Activated CD8-positive, alpha-beta T cell treated with anti-CD3 and anti-CD28 coated beads, Interleukin-2, amount 10 ng/mL, durations not matched to agents 7 days and 5 days (primary cell): ENCODE measurements at places on chromosomes 2 and 18. TPM values are rescaled to one million over a fixed set of nuclear protein-coding genes. Genes with fewer than 3 reads are reported as not detected.

DNA sequence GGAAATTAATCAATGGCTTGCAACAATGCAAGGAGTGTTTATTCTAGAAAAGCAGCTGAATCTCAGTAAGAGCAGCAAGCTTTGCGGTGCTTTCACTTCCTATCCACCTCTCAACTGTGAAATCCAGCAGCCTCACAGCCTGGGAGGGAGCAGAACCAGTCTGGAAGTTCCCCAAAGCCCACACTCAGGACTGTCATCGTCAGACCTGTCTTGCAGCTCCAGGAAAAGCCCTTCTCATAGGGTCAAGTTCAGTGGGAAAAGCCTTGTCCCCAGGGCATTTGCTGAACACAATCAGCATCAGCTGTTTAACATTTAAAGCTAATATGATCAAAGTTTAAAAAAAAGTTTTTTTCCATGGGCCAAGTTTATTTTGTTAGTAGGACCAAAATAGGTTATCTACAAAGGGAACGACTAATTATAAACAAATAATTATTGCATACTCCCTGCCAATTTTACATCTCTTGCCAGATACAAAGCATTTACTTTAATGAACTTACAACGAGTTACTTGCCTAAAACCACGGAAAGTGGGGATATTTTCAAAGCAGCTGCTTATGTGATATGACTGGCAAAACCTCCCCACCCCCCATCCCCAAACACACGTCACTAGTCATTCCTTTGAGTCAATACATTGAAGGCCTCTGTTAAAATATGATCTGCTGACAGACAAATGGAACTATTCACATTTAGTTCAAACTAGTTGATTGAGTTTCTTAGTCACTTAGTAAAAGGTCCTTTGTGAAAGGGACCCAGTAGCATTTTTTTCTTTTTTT lies 36.8 kb downstream of the PARD6G start:
- H3K4me1 ChIP-seq, result no peaks in the 10 kb centered on the region
- DNase-seq, result no peak
- H3K36me3 ChIP-seq, result no peaks in the 10 kb centered on the region
- H3K27ac ChIP-seq, result no peak overlapping the region

DNA sequence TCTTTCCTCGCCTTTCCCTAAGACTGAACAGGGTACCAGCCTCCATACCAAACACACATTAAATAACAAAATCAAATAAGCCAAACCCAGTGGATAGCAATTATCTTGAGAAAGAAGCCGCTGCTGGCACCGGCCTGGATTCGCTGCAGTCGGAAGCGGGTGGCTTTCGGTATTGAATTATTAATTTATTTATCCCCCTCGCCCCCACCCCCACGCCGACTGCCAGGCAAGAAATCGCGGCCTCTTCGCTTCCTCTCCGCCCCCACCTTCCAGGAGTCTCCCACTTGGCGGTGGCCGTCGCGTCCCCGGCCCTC lies 370 bp upstream of the ZNF804A start:
- H3K36me3 ChIP-seq, result no peaks in the 10 kb centered on the region
- H3K4me1 ChIP-seq, result peaks cover 7% of the 10 kb centered on the region
- no peak overlapping the region for H3K27ac ChIP-seq
- DNase-seq, result no peak

DNA sequence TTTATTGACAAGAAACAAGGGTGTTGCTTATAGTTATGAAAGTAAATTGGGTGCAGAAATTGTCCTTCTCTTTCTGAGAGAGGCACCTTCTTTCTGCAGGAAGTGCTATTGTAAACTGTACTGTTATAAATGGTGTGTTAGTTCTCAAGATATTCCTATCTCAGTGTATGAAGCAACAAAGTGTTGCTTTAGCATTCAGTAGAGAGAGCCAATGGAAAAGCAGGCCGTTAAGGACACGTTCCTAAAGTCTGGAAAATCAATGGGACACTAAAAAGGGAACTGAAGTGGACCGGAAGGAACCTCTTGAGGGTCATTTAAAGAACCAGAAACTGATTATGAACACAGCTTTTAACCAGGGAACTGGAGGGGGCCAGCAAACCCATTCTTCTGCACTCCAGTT lies 510.0 kb upstream of the ZEB2 start:
- no peak for DNase-seq
- H3K27ac ChIP-seq, result no peak overlapping the region
- H3K4me3 ChIP-seq, result no peak overlapping the region
- H3K27me3 ChIP-seq, result no peaks in the 10 kb centered on the region

DNA sequence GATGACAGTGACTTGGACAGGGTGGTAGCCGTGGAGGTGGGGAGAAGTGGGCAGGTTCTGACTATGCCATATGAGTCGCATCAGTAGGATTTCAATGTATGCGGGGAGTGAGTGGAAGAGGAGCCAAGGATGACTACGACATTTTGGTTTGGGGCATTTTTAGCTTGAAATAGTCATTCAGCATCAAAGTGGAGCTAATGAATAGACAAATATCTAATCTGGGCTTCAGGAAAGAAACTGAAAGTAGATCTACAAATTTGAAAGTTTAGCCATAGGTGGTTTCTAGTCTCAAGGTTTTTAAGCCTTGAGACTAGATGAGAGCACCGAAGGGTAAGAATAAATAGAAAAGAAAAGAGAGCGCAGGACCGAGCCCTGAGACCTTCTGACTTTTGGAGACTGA lies 58.3 kb downstream of the FEZ2 start:
- no peak overlapping the region for H3K4me3 ChIP-seq
- no peak for DNase-seq
- H3K4me1 ChIP-seq, result no peaks in the 10 kb centered on the region
- no peaks in the 10 kb centered on the region for H3K36me3 ChIP-seq
- no peaks in the 10 kb centered on the region for H3K27me3 ChIP-seq

DNA sequence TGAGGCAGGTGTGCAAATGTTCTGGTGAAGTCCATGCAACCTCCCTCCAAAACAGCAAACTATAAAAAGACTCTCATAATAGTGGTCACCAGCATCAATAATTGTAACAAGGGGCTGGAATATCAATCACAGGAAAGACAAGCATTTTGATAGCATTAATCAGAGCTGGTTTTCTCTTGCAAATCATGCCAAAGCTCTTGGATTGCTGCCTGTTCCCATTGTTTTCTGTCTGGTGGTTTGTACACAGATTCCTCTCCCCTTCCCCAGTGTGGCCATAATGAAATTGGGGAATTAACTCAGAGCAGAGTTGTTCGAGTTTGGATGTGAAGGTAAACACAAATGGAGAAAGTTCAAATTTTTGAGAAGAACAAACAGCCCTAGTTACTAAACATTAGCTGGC lies 134.2 kb downstream of the CDCA7 start:
- no peak for DNase-seq
- H3K27ac ChIP-seq, result no peak overlapping the region
- no peak overlapping the region for H3K4me3 ChIP-seq
- no peaks in the 10 kb centered on the region for H3K4me1 ChIP-seq
- peaks cover 8% of the 10 kb centered on the region for H3K27me3 ChIP-seq
- no peaks in the 10 kb centered on the region for H3K36me3 ChIP-seq

- no peak for DNase-seq
- no peaks in the 10 kb centered on the region for H3K4me1 ChIP-seq
- H3K36me3 ChIP-seq, result peaks cover 32% of the 10 kb centered on the region
- no peak overlapping the region for H3K4me3 ChIP-seq
- no peak overlapping the region for H3K27ac ChIP-seq
Observed at GRCh38 chr18:240175-240574, 27.7 kb downstream of the THOC1 start.

SIX2 gene
- total RNA-seq, result not detected

GKN2 gene
- not detected for total RNA-seq

UGT1A5 gene
- total RNA-seq, result not detected

MYL1 gene
- not detected for total RNA-seq
